Left renal cortex interstitium (tissue), 4 donors: ENCODE measurements at places on chromosomes 16 and 17.

DNA sequence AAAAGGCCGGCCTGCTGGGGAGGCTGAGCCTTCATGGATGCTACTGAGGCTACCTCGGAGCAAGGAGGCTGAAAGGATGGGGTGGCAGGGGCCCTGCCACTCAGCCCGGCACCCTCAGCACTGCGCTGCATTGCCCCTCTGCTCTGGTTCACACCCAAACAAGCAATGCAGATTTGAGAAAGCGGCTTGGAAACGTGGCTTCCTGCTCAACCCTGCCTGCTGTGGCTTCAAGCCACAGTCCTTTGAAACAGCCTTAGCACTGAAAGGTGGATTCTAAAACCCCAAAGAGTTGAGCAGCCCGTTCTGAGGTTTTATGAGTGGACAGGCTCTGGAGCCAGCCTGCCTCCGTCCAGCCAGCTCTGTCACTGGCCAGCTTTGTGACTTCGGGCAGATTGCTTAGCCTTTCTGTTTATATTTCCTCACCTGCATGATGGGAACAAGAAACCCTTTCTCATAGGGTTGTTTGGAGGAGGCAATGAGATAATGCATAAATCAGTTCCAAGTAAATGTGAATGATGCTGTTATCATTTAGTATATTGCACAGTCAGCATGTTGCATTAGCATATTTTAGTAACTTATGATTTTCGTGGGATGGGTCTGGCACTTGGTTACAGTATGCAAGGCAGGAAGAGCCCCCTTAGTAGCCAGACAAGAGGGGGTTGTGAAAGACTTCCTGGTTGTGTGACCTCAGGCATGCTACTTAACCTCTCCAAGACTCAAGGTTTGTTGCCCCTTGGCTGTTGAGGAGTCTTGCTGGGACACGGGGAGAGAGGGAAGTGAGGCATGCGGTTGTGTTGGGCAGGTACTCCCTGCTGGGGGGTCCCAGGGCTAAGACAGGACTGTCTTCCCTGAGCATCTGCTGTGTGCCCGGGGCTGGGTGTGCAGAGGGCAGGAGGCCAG, 23.6 kb downstream of the CRISPLD2 start:
- no peak for DNase-seq

GRCh38 chr16:2460391-2460713, 443 bp downstream of the TEDC2 start:
- DNase-seq = no peak

DNA sequence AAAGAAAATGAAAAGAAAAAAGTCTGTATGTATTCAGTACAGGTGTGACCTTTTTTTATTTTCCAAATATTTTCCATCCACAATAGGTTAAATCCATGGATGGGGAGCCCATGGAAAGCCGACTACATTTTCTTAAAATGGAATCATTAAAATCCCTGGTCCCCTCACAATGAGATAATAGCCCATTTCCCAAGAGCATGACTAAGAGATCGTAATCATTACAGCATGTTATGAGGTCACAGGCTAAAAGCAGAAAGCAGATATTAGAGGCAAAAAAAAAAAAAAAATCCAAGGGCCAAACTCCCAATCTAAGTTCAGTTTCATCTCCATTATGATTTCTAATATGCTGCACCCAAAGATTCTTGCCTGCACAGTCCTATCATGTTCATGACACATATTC, 44.7 kb downstream of the CYTH1 start:
- no peak for DNase-seq

- no peak for DNase-seq
Measured at GRCh38 chr17:16980061-16980460, 8.1 kb upstream of the TNFRSF13B start.

DNA sequence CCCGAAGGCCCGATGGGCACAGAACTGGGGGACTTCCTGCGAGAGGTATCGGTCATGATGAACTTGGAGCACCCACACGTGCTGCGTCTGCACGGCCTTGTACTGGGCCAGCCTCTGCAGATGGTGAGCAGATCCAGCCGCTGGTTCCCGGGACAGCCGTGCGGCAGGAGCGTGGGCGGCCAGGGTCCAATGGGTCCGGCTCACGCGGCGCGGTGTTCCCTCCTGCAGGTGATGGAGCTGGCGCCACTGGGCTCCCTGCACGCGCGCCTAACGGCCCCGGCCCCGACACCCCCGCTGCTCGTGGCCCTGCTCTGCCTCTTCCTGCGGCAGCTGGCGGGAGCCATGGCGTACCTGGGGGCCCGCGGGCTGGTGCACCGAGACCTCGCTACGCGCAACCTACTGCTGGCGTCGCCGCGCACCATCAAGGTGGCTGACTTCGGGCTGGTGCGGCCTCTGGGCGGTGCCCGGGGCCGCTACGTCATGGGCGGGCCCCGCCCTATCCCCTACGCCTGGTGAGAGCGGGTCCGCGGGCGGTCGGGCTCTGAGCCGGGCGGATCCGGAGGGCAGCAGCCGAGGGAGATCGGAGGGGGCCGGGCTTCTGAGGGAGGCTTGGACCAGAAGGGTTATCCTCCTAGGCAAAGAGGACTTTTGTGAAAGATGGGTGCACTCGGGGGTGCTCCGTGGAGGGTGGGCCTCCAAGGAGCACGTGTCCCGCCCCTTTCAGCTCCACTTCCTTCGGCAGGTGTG, 3.0 kb downstream of the TNK1 start:
- DNase-seq = no peak

GRCh38 chr17:81902653-81903414, 796 bp downstream of the NPB start:
- DNase-seq = no peak

GRCh38 chr17:5943232-5943631, 126.9 kb upstream of the WSCD1 start:
- no peak for DNase-seq

DNA sequence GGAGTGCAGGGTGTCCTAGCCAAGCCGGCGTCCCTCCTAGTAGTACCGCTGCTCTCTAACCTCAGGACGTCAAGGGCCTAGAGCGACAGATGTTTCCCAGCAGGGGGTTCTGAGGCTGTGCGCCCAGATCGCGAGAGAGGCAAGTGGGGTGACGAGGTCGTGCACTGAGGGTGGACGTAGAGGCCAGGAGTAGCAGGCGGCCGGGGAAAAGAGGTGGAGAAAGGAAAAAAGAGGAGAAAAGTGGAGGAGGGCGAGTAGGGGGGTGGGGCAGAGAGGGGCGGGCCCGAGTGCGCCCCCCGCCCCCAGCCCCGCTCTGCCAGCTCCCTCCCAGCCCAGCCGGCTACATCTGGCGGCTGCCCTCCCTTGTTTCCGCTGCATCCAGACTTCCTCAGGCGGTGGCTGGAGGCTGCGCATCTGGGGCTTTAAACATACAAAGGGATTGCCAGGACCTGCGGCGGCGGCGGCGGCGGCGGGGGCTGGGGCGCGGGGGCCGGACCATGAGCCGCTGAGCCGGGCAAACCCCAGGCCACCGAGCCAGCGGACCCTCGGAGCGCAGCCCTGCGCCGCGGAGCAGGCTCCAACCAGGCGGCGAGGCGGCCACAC, at the start of gene MMP2:
Gene MMP2 (plus strand): TSS at position 372 of the 603 bp plus-strand sequence. CDS start 282 bp downstream, outside the sequence.
- no peak for DNase-seq

DNA sequence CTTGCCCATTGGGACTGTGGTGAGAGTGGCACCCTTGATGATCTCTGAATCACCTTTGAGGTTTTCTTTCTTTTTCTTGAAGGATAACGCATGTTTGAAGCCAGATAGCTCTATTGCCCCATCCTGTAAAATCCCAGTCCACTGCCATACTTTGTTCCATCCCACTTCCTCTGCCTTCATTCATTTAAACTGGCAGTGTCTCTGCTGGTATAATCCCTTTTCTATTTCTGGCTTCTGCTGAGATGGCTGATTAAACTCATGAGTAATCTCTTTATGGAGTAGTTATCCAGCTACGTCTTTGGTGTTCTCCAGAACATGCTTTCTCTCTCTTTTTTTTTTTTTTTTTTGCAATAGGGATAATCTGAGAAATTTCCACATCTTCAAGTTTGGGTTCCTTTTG, 656.5 kb upstream of the SALL1 start:
- DNase-seq = no peak

DNA sequence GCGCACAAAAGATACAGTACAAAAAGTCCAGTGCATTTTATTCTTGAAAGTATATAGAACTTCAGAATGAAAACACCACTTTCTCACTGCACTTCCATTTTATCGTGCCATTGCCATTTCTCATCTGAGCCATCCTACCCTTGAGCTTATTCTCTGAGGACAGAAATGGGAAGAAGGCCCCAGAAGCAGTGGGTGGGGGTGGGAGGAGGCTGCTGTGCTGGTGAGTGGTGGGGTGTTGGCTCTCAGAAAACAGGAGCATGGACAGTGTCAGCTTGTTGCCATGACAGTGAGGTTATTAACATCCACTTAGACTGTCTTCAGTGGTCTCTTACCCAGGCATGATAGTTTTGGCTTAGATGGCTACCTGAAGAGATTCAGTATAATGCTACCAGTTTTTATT, 4.5 kb downstream of the ATMIN start:
- no peak for DNase-seq

GRCh38 chr17:31060791-31061550, 33.8 kb upstream of the NF1 start:
- no peak for DNase-seq
